ENCODE measurements at places on chromosomes 3 and 15.
A peak's percentile ranks its signal among the peaks of the same experiment; 100 is the strongest.

DNA sequence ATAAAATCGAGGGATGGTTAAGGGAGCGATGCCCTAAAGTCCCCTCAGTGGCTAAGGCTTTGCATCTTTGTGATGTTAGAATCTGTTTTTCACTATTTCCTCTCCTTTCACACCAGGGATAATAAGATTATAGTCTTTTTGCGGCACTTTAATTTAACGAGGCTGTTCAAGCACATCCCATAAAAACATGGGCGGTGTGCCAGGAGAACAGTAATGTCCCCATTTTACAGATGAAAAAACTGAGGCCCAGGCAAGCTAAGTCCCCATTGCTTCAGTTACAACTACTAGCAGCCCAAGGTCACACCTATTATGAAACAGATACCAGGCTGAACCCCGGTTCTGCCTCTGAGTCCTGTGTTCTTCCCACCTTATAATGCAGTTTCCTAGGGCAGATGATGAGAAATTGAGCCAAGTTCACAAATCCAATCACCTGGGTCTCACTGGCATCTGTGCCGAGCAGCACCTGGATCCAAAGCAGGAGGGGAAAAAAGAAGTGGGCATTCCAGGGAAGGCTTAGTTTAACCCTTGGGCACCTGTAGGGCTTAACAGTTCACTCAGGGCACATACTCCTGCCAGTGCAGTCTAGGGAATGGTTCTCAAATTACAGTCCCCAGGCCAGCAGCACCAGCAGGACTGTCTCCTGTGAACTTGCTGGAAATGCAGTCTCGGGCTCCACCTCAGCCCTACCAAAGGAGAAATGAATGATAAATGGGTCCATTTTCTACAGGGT lies 169.3 kb downstream of the RAB11A start:
- DNase-seq, result no peak

- DNase-seq, result peak; percentile 68
Measured at GRCh38 chr15:90165659-90166489, 35.3 kb upstream of the SEMA4B start.

DNA sequence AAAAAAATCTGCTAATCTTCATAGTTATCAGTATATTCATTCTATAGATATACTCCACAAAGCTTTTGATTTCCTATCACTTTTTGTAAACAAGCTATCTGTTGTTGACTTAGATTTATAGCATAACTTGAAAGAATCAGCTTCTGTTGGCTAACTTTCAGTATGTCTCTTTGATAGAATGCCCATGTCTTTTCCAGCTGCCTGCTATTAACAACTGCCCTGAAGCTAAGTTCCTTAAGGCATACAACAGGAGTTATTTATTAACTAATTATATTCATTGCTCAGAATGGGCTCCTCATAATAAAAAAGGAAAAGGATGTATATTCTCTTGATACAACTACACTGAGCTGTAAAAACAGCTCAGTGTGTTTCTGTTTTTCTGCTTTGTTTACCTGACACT lies 293.9 kb downstream of the TUSC7 start:
- no peak for DNase-seq

DNA sequence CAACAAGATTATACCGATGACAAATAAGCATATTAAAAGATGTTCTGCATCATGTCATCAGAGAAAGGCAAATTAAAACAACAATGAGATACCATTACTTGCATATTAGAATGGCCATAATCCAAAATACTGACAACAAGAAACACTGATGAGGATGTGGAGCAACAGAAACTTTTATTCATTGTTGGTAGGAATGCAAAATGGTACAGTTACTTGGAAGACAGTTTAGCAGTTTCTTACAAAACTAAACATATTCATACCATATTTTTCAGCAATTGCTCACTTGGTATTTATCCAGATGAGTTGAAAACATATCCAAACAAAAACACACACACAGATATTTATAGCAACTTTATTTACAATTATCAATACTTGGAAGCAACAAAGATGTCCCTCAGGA lies 160.9 kb upstream of the MME start:
- no peak for DNase-seq

GRCh38 chr3:123660900-123661299 lies 76.0 kb upstream of the HACD2 start:
- DNase-seq, result peak; percentile 83

DNA sequence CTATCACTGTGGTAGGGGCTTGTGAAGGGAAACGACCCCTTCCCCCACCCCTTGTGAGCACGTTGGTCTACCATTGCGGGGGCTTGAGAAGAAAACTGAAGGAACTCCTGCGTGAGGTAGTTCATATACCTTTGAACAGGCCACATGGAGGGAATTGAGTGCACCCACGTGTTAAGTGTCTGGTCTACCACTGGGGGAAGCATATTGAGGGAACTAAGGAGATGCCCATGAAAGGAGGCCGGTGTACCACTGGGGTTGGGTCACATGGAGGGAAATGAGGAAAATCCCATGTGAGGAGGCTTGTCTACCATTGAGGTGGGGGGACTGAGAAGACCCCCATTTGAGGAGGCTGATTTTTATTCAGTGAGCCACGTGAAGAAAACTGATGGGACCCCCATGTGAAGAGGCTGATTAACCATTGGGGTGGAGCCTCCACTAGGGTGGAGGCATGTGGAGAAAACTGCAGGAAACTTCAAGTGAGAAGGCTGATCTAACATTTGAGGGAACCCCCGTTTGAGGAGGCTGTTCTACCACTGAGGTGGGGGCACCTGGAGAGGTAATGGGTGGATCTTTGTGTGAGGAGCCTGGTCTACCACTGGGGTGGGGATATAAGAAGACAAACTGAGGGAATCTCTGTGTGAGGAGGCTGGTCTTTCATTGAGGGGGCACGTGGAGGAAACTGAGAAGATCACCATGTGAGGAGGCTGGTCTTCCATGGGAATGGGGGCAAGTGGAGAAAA lies 163.2 kb downstream of the FBLN2 start:
- no peak for DNase-seq

DNA sequence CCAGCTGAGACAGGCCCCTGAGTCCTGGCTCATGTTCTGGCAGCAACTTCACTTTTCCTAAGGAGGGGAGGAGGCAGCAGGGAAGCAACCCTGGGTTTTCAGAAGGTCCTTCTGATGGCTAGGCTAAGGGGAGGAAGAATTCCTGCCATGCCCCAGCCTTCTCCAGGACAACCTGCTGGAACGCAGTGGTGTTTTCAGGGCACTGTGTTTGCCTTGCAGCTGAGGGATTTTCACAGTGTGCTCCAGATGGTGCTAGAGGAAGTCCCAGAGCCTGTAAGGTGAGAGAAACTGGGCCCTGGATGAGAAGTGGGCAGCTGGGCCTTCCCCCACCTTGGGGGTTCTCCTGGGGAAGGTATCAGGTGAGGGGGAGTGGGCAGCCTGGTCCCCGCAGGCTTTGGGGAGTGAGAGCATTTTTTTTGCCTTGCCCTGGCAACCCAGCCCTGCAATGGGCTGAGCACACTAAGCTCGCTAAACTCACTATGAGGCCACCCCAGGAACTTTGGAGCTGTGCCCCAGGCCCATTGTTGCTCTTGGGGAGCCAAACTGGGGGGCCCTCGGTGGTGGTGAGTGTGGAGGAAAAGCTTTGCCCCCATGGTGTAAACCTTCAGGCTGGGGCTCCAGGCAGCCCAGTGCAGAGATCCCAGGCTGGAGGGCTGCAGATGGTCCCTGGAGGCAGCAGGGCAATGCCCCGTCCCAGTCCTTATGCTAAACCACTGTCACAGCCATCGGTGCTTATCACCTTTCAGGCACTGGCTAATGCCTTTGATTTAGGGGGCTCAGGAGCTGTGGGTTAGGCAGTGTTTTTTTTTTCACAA lies 41.1 kb downstream of the ACAA1 start:
- DNase-seq, result no peak

DNA sequence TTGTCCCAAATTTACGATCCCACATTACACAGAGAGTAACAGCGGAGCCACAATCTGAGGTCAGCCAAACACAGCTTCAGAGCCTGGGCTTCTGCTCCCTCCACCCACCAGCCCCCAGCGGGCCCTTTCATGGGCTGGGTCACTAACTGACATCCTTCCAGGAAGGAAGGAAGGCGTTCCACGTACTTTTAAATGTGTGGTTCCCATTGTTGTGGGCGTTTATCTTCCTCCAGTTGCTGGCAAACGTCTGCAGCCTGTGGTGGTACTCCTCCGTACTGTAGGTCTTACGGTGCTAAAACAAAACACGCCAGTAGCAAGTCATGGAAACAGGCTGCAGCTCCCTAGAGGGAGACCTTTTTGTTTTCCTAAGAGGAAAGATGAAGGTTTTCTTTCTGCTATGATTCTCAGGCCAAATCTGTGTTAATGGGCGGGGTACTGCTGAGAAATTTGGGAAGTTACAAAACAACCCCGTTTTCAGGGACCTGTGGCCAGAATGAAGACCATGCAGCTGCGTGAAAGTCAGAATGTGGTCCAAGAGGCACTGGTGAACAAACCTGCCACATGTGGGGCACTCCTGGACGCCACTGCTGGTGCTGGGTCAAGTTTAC lies 7.6 kb downstream of the CTSH start:
- DNase-seq, result no peak

DNA sequence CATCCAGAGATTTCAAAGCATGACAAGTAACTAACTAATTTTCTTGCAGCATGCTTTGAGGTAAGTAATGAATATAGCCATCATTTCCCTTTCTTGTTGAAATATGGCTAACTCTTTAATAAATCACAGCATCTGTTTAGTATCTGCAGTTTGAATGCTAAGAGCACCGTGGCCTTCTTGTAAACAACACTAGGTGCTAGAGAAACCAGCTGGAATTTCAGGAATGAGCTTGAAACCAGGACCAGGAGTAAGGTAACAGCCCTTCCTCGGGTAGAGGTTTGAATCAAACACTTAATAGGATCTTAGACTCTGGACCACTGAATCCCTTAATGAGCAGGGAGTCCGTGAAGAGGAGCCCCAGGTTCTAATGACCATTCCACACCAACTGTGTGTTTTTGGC lies 13.6 kb downstream of the CALML4 start:
- DNase-seq, result no peak

- no peak for DNase-seq
Measured at GRCh38 chr3:187497052-187497451, 128.9 kb downstream of the RTP4 start.

GRCh38 chr3:129182390-129183185 lies 1.1 kb downstream of the CNBP start:
- DNase-seq, result no peak

DNA sequence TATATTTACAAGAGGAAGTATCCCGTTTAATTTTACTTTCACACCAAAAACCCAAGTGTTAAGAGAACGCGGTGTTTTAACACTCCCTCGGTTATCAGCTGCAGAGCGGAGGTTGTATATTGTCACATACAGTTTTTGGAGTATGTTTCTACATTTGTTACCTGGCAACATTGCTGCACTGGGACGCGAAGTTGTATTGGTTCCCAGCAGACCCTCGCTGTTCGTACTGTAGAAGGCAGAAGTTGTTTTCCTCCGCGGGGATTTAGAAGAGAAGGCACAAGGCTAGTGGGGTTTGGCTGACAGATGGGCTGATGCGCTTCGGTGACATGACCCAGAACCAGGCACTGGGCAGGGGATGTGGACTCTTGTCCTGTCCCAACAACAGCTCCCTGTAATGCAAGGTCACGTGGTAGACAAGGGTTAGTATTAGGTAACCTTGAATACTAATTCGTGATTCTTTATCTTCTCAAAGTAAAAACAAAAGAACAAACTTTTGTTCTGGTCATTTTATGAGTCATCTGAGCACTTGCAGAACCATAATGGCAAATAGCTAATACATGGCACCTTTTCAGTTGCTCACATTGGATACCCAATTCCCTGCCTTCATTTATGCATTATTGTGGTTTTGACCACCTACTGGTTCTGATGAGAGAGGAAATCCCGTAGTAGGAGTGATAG lies 230.4 kb upstream of the BHLHE40 start:
- DNase-seq, result no peak

DNA sequence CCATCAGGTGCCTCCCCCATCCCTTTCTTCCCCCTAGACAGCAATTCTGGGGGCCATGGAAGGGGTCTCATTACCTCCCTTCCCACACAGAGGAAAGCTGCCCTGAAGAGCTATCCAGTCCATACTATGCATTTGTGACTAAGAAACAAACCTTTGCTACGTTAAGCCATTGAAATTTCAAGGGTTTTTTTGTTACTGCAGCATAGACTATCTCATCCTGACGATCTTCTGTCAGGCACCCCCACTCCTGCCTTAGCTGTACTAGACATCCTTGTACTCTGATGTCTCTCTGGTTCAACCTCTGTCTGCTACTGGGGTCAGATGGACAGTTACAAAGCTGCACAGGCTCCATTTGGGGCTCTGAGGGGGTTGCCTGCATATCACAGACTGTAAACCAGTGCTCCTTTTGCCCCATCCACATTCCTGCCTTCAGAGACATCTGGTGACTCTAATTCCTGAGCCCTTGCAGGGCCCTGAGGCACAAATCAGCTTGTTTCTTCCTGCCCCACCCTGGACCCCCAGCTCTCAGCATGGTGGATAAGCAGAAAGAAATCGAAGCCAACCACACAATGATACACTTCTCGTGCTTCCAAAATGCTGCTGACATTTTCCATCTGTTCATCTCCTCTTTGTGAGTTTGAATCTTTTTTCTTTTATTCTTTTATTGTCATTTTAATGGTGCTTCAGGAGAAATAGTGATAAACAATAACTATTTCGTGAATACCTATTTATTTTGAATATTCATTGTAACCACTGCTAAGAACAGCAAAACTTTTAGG lies 21.6 kb upstream of the NSMCE3 start:
- DNase-seq, result no peak

- DNase-seq, result no peak
Measured at GRCh38 chr15:65292938-65293518, 2.8 kb upstream of the RNU5A-1 start.

DNA sequence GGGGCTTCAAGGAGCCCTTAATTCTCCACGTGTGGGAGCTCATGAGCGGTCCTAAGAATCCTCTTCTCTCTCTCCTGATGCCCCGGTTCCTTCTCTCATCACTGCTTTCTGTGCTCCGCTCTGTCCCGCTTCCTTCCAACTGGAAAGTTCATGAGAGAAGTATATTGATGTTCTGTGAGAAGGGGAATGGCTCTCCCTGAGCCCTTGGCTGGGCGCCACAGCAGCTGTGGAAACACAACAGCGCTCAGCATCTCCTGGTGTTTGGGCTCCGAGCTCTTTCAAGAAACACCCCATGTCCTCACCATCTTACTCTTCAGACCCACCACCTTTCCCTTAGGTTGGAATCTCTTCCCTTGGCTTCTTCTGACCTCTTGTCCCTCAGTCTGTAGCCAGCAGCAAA lies 161.7 kb downstream of the VGLL4 start:
- peak; percentile 83 for DNase-seq

DNA sequence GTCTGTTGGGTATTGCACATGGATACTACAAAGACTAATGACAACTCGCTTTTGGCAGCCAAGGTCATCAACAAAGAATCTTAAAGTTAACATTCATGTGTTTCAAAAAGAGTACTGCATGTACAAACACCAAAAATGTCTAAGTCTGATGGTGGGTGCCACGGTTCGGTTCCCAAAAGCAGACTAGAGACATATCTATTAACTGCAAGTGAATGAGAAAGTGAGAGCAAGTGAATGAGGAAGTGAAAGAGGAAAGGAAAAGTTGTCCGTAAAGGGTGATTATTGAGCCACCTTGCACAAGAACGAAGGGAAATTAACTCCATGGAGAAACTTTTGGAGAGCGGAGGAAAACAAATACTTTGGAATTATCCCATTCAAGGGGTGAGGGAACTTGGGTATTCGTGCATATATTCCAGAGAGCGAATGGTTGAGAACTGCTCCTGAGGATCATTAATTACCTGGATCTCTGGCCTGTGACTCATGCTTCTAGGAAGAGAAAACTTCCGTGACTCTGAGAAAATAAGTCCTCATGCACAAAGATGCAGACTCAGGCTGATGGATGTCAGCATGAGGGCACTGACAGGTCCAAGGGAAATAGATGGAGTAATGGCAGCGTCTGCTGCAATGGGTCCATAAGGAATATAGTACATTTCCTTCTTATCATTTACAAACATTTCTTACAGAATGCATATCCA lies 336.5 kb upstream of the TGFBR2 start:
- no peak for DNase-seq

Measured in psoas muscle (tissue), 8 donors.